Ovary (tissue), 10 donors: ENCODE measurements at places on chromosomes 1 and 21. TPM values are rescaled to one million over a fixed set of nuclear protein-coding genes. Genes with fewer than 3 reads are reported as not detected.

- no peaks in the 10 kb centered on the region for H3K27me3 ChIP-seq
- H3K27ac ChIP-seq = no peak overlapping the region
- no peaks in the 10 kb centered on the region for H3K4me1 ChIP-seq
- H3K36me3 ChIP-seq = no peaks in the 10 kb centered on the region
These were observed 9.2 kb downstream of the CD1E start for GRCh38 chr1:158362941-158363340.

GRCh38 chr1:175155473-175155856 is 37.1 kb downstream of the KIAA0040 start:
- H3K27me3 ChIP-seq = no peaks in the 10 kb centered on the region
- no peaks in the 10 kb centered on the region for H3K36me3 ChIP-seq
- H3K27ac ChIP-seq = no peak overlapping the region
- H3K4me3 ChIP-seq = no peak overlapping the region

GRCh38 chr1:70517444-70517843 is 106.4 kb downstream of the CTH start:
- no peaks in the 10 kb centered on the region for H3K4me1 ChIP-seq
- H3K4me3 ChIP-seq = no peak overlapping the region
- no peaks in the 10 kb centered on the region for H3K36me3 ChIP-seq
- H3K27ac ChIP-seq = no peak overlapping the region
- no peaks in the 10 kb centered on the region for H3K27me3 ChIP-seq

- no peak for DNase-seq
- no peaks in the 10 kb centered on the region for H3K4me1 ChIP-seq
- no peaks in the 10 kb centered on the region for H3K36me3 ChIP-seq
- H3K4me3 ChIP-seq = no peak overlapping the region
- H3K27ac ChIP-seq = no peak overlapping the region
- H3K27me3 ChIP-seq = no peaks in the 10 kb centered on the region
These were observed 25.2 kb downstream of the ACKR1 start for GRCh38 chr1:159229896-159230295.

DNA sequence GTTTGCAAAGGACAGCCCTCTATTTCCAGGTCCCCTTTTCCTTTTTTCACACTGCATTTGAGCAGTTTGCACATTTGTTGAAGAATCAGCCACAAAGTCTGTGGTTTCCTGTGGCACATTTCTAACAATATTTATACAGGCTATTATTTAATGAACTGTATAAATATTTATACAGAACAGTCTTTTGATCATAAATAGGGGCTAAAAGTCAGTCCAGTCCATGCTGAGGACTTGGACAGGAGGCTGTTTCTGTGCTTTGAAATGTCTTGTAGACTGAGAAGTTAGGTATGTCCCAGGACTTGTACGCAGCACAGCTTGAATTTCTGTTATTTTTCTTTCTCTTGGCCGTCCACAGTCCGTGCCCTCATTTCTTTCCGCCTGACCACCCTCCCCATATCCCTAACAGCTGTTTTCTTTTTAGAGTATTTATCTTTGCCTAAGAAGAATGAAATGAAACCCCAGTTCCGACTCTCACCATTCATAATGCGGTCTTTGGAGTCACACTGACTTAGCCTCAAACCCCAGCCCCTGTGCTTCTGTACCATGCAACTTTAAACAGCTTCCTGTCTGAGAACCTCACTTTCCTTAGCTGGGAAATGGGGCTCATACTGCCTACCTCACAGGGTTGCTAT is 19.7 kb downstream of the FGGY start:
- H3K27ac ChIP-seq = peak overlapping the region; percentile 41
- no peaks in the 10 kb centered on the region for H3K27me3 ChIP-seq
- no peaks in the 10 kb centered on the region for H3K36me3 ChIP-seq
- no peak for DNase-seq
- peaks cover 7% of the 10 kb centered on the region for H3K4me1 ChIP-seq

- no peak overlapping the region for H3K27ac ChIP-seq
- no peaks in the 10 kb centered on the region for H3K36me3 ChIP-seq
- no peak overlapping the region for H3K4me3 ChIP-seq
- H3K27me3 ChIP-seq = no peaks in the 10 kb centered on the region
- no peak for DNase-seq
These were observed 80.1 kb downstream of the ZNF326 start for GRCh38 chr1:90074970-90075391.

GRCh38 chr21:32004291-32004690 is 131.5 kb downstream of the HUNK start:
- DNase-seq = no peak
- no peaks in the 10 kb centered on the region for H3K27me3 ChIP-seq
- no peaks in the 10 kb centered on the region for H3K36me3 ChIP-seq
- H3K4me1 ChIP-seq = no peaks in the 10 kb centered on the region

DNA sequence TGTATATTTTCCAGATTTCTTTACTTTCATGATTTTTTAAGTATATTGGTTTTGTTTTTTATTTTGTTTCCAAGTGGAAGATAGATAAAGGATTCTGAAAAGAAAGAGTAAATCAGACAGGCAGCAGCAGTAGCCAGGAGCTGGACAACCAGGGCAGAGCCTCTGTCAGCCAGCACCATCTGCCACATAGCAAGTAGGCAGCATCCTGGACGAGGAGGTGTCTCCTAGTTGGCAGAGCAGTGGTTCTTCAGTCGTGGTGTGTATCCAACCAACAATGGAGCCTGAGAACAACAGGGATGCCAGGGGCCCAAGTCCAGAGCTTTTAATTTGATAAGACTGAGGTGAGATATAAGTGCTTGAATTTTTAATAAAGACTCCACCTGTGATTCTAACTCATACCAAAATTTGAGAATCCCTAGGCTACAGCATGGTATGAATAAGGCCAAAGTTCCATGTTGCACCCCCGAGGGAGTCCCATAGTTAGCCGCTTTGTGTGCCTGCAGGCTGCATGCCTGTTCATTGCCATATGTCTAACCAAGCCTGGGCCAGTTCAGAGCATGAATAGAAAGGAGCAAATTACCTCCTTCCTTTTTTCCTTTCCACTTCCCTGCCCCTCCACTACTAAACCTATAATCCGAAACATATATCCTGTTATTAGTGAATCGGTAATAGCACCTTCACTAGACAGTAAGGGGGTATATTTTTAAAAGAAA is 153.2 kb downstream of the NTNG1 start:
- no peak for DNase-seq
- no peak overlapping the region for H3K4me3 ChIP-seq
- H3K27me3 ChIP-seq = no peaks in the 10 kb centered on the region
- H3K36me3 ChIP-seq = no peaks in the 10 kb centered on the region

DNA sequence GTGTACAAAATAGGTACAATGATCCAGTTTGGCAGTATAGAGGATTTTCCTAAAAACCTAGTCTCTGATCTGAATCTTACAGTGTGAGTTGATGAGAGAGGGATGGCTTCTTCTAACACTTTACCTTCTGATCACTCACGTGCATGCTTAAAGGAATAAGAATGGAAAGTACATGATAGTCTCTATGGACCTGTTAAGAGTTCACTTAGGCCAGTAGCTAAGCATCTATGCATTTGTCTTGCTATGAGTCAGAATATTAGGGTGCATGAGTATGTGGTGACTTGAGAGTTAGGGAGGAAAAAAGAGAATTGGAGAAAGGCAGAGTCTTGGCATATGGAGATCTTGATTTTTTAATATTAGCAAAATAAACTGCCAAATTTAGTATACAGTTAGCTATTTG is 206.3 kb downstream of the COL11A1 start:
- DNase-seq = no peak
- no peaks in the 10 kb centered on the region for H3K4me1 ChIP-seq
- H3K36me3 ChIP-seq = no peaks in the 10 kb centered on the region
- H3K27me3 ChIP-seq = no peaks in the 10 kb centered on the region
- no peak overlapping the region for H3K27ac ChIP-seq
- no peak overlapping the region for H3K4me3 ChIP-seq

DNA sequence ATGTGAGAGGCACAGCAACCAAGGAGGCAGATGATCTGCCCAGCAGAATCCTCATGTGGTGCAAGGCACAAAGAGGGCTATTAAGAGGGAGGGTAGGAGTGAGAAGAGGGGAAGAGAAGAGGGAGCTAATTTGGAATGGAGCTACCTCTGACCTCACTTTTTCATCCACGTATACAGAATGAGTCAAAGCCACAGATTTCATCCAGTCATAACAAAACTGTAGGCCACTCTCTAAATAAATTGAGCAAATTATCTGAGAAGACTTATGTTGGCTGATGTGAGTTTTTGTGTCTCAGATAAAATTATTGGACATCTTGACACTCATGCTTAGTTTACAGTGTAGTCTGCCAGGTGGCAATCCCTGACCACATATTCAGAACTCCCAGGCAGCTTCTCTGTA is 325.6 kb downstream of the TTLL7 start:
- no peak for DNase-seq
- no peak overlapping the region for H3K4me3 ChIP-seq
- no peaks in the 10 kb centered on the region for H3K27me3 ChIP-seq
- no peaks in the 10 kb centered on the region for H3K4me1 ChIP-seq
- no peak overlapping the region for H3K27ac ChIP-seq

DNA sequence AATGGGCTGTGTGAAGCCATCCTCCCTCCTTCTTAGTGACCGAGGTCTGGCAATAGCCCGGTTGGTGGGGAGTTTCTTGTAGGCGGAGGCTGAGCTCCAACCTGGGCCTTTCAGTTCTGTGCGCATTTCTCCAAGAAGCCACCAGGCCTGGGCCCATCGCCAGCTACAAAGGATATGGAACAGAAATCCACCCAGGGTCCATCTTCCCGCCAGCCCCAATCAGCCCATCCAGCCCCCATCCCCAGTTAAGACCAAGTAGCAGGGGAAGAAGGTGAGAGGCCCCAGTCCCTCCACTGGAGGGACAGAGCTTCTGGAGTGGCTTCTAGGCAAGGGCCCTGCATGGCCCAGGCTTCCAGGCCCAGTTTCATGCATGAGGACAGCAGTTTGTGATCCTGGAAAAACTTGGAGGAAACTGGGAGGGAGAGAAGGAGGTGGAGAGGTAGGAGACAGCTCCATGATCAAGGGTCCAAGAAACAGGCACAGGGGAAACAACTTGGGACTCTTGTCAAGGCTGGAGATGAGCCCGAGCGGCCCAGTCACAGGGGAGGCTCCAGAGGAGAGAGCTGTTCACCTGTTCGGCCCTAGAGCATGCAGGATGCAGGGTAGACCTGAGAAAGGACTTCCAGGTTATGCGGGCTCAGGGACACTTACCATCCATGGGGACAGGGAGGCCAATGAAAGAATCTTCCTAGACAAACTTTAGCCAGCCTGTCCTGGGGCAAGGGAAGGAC is 261.2 kb downstream of the PTPRU start:
- H3K36me3 ChIP-seq = no peaks in the 10 kb centered on the region
- H3K4me1 ChIP-seq = no peaks in the 10 kb centered on the region
- DNase-seq = no peak
- H3K4me3 ChIP-seq = no peak overlapping the region

DNA sequence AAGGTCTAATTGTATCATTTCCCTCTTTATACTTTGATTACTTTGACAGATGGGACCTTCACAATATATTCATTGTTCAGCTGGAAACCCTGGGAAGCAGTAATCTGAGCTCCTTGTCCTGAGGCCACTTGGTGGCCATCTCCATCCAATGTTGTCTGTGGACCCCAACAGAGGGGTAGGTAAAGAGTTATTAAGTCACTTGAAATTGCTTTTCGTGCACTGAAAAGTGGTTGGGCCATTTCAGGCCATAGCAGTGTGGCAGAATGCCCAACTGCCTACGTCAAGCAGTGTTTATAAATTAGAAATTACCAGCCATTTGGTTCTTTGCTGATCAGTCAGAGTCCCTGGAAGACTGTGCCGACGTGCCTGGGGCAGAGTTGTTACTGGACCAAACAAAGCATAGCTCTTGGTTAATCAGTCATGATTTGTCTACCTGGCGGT is 308.3 kb upstream of the USP25 start:
- H3K4me3 ChIP-seq = no peak overlapping the region
- H3K27ac ChIP-seq = no peak overlapping the region
- DNase-seq = no peak
- peaks cover 5% of the 10 kb centered on the region for H3K4me1 ChIP-seq

- H3K27ac ChIP-seq = no peak overlapping the region
- H3K4me1 ChIP-seq = no peaks in the 10 kb centered on the region
- no peak for DNase-seq
These were observed 213.1 kb downstream of the HHAT start for GRCh38 chr1:210541680-210542358.

DNA sequence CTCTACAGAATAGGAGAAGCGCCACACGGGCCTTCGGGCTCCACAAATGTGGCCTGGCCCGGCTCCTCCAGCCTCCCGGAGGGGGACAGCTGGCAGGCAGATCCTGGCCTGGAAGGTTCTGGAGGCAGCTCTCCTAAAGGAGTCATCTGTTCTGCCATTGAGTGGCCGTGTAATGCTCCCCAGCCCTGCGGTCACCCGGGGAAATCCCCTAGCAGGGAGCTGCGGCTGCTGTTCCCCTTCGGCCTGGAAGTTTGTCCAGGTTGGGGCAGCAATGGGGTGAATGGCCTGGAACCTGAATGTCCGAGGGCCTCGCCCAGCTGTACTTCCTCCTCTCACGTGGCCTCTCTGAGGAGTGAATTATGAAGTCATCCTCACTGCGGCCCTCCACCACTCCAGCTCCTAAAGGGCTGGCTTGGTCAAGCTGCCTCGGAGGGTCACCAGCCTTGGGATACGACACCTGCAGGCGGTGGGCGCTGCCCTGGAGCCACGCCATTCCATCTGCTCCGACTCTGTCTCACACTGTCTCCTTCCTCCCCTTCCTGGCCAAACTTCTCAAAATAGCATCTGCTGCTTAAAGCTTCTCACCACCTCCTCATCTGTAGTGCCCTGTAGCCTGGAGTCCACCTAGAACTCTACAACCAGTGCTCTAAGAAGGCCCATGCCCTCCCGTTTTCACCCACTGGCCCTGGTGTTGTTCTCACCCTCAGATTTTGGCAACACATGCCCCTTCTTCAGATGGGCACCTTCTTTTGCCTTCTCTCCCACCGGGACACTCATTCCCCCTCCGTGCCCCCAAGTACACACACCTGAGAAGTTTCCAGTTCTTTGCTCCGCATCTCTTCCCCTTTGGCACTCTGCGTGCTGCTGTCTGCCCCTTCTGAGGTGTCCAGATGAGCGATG is 54.4 kb upstream of the TMPRSS2 start:
- H3K27me3 ChIP-seq = no peaks in the 10 kb centered on the region
- H3K27ac ChIP-seq = no peak overlapping the region
- no peaks in the 10 kb centered on the region for H3K4me1 ChIP-seq
- H3K36me3 ChIP-seq = no peaks in the 10 kb centered on the region
- H3K4me3 ChIP-seq = no peak overlapping the region

FAM72A gene
- polyA plus RNA-seq = 1.5 TPM

SPOCD1 gene
- 0.42 TPM for polyA plus RNA-seq

RGS8 gene
- polyA plus RNA-seq = 0.38 TPM

CCDC27 gene
- not detected for polyA plus RNA-seq

DMBX1 gene
- polyA plus RNA-seq = not detected

LIN28A gene
- not detected for polyA plus RNA-seq

ATP1A2 gene
- polyA plus RNA-seq = 38.6 TPM

EDN2 gene
- not detected for polyA plus RNA-seq

PIK3CD gene
- polyA plus RNA-seq = 3.7 TPM

SYT2 gene
- polyA plus RNA-seq = 0.39 TPM
